ENCODE measurements at places on chromosomes 12 and 14.
A peak's percentile ranks its signal among the peaks of the same experiment; 100 is the strongest.

- DNase-seq: no peak
Observed at GRCh38 chr14:91862417-91862816, 4.9 kb downstream of the TC2N start.

- no peak for DNase-seq
Observed at GRCh38 chr14:102295270-102295669, 9.7 kb downstream of the MOK start.

DNA sequence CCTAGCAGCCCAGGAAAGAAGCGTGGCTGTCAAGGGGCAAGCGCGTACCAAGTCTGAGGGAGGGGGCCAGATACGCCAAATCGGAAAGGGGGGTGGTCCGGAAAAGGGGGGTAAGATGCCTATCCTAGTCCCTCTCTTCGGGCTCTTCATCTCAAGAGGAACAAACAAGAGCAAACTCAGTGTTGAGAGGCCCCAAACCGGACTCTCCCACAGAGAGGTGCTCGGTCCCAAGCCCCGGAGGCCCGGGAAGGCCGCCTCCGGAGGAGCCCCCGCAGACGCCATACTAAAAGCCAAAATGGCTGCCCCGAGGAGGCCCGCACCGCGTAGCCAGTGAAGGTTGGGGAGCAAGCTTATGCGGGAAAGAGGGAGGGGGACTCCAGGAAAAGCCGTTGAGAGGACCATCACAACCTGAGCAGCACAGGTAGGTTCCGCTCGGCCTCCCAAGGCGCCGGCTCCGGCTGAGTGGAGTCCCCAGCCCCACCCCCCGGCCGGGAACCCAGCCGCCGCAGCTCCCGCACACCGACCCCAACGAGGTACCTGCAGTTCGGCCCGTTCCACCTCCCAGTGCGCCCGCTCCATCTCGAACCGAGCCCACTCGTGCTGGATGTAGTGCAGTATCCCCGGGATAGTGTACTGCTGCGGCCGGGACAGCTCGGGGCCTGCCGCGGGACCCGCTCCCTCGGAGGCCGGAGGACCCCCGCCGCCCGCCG lies at the start of gene AP4S1:
Gene AP4S1 (plus strand): TSS at position 283 of the 710 bp plus-strand sequence. CDS start 40,548 bp downstream, outside the sequence.
- DNase-seq: no peak

DNA sequence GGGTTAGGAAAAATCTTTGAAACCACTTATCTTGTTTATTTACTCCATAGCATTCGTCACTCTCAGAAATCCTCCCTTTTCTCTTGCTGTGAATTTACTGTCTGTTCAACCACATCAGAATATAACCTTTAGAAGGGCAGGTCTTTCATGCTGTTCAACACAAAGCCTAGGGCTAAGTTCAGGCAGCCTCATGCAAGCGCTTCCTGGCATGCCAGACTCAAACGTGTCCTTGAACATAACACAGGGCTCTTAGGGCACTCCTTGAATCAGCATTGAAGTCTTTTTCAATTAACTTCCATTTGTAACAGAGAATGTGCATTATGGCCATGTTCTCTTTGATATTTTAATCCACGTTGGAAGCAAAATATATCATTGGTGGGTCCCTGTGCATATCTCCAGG lies 377.7 kb downstream of the GLT1D1 start:
- no peak for DNase-seq

DNA sequence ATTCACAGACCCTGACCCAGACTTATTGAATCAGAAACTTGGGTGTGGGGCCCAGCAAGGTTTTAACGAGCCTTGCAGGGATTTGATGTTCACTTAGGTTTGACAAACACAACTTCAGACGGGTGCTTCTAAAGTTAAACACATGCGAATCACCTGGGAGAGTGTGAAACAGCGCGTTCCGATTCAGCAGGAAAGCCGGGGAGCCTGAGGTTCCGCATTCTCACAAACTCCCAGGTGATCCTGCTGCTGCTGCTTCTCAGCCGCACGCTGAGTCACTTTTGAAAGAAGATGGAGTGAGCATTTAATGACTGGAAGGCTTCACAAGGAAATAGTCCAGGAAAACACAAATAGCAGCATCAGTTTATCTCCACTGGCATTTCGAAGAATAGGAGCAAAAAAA lies 44.2 kb upstream of the DDX11 start:
- no peak for DNase-seq

DNA sequence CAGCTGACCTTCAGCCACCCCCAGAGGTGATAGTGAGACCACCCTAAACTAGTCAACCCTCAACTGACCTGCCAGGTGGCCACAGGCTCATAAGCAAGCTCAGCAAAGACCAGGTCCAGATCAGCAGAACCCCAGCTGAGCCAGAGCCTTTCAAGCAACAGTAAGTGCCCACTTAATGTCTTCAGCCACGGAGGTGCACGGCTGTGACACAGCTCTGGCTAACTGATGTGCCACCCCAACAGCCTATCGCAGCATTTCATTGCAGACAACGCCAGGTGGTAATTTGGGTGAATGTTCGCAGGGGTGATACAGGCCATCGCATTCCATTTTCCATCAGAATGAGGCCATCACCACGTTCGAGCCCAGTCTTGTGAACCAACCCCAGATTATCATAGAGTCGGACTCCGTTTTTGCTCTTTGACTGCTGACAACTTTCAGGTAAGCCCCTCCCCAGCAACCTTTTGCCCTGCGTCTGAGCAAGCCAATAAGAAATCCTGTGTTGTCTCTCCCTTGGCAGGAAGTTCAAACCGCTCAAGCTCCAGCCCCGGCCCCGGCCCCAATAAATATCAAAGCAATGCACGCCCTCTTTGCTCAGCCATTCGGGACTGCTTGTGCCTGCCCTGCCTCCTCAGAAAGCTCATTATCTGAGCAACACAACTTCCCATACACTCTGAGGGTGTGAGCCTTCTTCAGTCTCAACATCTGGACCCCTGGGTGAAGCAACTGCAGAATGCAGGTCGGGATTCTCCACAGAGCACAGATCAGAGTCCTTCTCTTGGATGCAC lies 44.4 kb downstream of the JAG2 start:
- no peak for DNase-seq

DNA sequence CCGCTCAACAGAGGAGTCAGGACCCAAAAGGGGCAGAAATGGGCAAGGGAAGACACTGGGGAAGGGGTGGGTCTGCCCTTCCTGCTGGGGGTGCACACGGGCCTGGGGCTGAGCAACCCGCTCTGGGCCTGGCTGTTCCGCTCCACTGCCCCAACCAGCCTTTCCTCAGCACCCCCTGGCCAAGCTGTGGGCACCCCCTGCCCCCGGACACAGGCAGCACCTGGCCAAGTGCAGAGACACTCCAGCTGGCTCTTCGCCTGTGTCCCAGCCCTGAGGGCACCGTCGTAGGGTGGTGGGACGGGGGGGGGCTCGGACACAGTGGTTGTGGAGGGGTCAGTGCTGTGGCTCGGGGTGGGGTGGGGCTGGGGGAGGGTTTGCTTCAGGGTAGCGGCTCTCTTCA lies 10.3 kb downstream of the PACS2 start:
- DNase-seq: no peak

GRCh38 chr14:71629250-71629649 lies 303.0 kb upstream of the RGS6 start:
- DNase-seq: no peak

DNA sequence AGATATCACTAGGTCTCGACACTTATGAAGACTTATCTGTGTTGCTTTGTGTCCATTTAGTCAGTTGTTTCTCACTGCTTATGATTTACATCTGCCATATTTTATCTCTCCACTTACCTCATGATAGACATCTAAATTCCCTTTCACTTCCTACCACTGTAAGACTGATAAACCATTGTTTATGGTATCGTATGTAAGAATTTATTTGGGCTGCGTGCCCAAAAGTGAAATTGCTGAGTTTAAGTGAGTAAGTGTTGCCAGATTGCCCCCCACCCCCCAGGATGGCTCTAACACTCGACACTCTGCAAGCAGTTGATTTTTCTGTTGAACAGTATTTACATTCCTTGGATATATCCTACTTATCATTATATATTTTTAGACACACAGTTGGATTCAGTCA lies 69.9 kb upstream of the MON2 start:
- DNase-seq: peak; percentile 5

GRCh38 chr12:88922816-88923215 lies 342.5 kb upstream of the KITLG start:
- no peak for DNase-seq

GRCh38 chr12:103547376-103547775 lies 39.7 kb upstream of the STAB2 start:
- no peak for DNase-seq

Measured in fibroblast of skin of left biceps (primary cell).